ENCODE measurements at places on chromosomes 12 and 14.

GRCh38 chr14:92750994-92751400 lies 2.6 kb upstream of the LGMN start:
- DNase-seq = no peak

DNA sequence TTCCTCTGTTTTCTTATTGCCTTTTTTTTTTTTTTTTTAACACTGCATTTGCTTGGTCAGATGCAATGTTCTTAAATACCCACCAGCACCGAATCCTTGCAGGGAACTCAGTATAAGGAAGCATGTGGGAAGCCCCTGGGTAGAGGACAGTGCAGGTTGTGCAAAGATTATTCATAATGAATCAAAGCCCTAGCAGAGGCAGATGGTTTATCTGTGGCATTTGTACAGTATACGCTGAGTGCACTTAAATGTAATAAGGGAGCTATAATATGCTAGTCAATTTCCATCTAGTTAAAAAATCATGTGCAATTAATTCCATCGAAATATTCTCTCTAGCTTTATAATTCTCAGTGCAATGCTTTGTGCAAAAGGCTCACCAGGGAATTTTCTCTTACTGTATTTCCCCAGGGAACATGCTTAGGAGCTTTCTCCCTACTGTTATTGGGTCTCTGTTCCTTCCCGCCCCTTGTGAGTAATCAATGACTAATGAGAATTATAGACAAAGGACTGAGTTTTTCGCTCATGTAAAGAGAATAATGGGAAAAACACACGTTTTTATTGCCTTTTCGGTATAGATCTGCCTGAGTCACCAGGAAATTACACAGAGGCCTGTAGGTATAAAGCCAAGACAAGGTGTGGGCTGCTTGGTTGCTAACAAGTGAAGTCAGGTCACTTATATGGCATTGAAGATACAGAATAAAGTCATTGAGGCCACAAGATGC lies 1214.3 kb upstream of the TMEM132C start:
- no peak for DNase-seq

GRCh38 chr12:42282294-42282693 lies 43.6 kb downstream of the ZCRB1 start:
- DNase-seq = no peak

GRCh38 chr12:75960954-75961661 lies 70.5 kb downstream of the PHLDA1 start:
- DNase-seq = no peak

DNA sequence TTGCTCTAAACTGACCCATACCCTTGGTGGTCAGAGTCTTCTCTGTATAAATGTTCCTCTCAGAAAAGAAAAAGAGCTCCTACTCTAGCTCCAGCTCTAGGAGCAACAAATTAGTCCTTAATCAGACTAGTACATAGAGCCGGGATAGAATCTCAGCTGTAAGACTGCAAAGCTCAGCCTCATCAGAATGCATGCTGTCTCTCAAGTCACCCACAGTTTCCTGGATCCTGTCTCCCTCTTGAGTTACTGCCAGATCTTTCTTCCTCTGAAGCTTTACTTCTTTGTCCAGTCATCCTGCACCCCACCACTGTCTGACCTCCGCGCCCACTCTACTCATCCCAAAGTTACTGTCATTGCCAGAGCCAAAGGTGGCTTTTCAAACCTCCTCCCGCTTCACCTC lies 139.3 kb upstream of the PRMT8 start:
- no peak for DNase-seq

DNA sequence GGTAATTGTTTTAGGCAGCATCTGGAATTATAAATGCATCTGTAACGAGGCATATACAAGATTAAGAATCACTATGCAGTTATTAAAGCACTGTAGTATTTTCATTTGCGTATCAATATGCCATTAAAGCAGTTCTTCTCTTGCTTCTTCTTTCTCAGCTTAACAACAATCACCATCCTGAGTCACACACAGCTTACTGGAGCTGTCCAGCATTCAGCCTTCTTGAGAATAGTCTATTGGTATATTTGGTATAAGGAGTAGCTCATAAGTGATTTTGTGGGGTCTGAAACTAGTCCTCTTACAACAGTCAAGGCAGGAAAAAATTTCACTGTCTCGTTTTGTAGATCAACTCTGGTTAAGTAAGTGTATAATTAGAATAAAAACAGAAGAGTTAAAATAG lies 523.0 kb upstream of the FOXG1 start:
- no peak for DNase-seq
